OCI-M1 (cell line): ENCODE measurements at places on chromosomes 16 and 17.

DNA sequence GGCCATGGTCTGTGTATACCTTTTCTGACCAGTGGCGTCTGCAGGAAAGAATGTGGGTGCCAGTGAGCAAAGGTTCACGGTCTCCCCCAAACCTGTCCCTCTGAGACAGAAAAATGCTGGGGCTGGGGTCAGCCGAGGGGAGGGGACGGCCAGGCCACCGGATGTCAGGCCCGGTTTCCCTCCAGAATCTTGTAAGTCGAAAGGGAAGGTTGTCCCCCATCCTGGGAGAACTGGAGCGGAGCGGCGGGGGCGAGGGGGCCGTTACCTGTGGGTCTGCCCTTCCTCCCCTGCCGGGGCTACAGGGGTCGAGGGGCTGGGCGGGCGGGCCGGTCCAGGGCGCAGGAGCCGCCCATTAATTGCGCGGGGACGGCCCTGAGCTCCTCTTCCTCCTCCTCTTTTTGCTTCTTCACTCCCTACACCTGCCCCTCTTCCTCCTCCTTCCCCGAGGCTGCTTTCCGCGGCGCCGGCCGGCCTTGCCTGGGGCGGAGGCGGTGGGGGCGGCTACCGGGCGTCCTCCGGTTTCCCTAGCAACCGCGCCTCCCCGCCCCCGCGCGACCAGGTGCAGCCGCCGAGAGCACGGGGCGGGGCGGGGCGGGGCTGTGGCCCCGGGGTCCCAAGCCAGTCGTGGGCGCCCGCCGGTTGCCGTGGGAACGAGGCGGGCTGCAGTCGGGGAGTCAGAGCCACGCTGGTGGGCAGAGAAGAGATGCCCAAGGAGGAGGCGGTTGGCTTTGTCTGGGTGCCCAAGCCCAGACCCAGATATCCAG, at the start of gene MARCHF10:
Gene MARCHF10 (minus strand): TSS at position 503 of the 764 bp plus-strand sequence. CDS start 6,579 bp downstream, outside the sequence.
- DNase-seq, result no peak

- DNase-seq, result peak; percentile 50
Observed at GRCh38 chr17:27038676-27039075, 255.2 kb upstream of the WSB1 start.

DNA sequence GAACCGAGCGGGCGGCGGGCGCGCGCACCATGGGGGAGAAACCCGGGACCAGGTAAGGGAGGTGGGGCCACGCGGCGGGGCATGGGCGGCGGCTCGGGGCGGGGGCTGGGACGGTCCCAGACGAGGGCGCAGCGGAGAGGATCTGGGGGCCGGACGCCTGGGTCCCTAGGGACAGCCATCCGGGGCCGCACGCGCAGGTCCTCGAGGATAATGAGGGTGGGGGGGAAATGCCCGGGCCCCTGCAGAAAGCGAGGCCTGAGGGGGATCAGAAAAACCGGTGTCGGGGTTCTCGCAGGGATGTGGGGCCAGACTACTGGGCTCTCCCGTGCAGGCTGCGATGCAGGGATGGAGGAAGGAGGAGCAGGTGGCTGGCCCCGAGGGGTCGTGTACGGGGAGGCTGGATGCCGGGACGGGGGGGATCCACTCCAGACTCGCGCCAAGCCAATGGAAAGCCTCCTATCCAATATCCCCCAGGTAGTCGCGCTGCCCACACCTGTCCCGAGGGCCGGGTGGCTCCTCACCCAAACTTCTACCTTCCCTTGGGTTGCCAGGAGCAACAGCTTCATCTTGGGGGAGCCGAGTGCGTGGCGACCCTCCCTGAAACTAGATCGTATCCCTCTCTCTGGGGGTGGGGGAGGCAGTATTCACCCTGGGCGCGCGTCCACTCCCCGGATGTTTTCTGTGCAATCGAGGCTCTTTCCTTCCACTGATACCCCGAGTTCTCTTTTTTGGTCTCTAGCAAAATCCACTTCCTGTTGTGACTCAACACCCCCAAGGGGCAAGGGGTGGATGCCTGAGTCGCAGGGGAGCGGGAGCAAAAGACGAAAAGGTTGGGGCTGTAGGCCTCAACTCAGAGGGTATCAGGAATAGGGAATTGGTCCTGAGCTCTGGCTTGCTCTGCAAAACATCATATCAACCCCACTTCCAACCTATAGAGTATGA, 532 bp downstream of the ARRB2 start:
- DNase-seq, result no peak

DNA sequence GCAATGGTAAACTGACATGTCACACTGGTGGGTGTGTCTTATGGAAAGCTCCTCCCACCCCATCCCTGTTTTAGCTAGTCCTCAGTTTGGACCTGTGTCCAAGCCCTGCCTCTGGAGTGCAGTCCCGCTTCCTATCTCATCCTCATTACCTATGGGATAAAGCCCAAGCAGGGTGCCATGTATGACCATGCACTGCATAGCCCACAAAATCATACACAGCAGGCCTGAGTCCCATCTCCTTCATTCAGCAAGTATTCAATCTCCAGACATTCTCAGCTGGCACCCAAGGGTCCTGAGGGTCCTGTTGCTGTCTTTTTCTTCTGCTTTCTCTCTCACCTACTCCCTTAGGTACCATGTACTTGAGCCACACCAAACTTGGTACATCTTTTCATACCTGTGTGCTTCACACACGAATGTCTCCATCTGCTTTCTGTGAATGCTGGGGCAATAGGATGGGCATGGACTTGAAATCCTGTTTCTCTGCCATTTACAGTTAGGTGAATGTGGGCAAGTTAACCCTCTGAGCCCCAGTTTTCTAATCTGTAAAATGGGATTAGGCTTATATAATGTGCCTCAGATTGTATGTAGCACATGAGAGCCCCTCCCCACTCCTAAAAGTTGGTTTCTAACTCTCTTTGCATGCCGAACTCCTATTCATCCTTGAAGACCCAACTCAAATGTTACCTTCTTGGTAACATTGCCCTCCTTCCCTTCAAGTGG, 28.5 kb downstream of the TNS4 start:
- peak; percentile 12 for DNase-seq

DNA sequence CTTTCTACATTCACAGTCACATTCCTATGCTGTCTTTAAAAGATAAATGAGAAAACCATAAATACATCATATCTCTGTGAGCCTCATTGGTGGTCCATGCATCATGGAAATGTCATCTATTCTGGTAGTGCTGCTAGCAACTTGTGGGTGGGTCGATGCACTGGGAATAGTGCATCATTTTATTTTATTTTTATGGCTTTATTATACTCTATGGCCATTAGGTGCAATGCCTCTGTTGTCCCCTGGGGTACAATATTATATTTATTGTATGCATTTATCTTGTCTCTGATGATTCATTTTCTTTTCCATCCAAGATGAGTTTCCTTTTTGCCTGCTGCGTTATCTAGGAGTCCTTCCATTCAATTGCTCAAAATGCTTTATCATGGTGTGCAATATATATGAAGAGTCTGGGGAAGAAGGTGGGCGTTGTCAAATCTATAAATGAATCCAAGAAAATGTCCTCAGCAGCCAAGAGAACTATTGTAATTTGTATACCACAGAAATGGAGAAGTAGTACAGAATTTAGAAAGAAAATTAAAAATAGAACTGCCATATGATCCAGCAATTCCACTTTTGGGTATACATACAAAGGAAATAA, 324.0 kb downstream of the KCNJ2 start:
- DNase-seq, result peak; percentile 39

- DNase-seq, result no peak
Observed at GRCh38 chr17:78900816-78901215, 2.2 kb downstream of the CEP295NL start.
